ENCODE measurements at places on chromosomes 7 and 10.

GRCh38 chr10:28492116-28492920 lies 40.6 kb upstream of the WAC start:
- DNase-seq: no peak

- DNase-seq: no peak
These were observed 757 bp downstream of the RAB19 start for GRCh38 chr7:140404565-140405065.

GRCh38 chr10:21524131-21524525 lies 1.4 kb downstream of the SKIDA1 start:
- no peak for DNase-seq

DNA sequence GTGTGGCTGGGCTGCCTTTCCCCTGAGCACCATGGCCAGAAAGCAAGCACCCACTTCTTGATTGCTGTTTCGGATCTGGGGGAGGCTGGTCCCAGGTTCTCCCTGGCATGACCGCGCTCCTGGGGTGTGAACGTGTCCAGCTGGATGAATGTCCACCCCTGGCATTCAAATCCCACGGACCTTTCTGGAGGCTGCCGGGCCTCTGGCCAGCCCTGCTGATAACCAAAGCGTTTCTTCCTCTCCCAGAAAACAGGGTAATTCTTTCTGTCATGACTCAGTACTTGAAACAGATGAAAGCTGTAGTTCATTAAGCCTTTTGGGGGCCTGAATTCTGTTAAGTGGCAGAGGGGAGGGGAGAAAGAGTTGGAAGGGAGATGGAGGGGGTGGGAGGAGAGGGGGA lies 73.1 kb upstream of the SAMD8 start:
- no peak for DNase-seq

DNA sequence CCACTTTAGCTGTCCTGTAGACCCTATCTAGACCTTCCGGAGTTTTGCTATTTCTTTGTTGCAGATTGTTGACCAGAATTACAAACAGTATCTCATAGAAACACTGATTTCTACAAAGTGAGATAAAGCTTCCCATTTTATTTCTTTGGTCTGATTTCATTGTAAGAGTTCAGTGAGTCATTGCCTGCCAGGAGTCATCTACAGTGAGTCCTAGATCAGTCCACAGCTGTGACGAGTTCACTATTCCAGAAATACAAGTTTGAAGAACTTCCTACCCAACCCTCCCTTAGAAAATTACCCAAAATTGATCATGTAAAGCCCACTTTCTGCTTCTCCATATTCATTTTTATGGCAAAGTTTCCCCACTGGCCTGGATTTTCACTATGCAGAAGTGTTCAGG lies 905.5 kb downstream of the CNTNAP2 start:
- DNase-seq: no peak

DNA sequence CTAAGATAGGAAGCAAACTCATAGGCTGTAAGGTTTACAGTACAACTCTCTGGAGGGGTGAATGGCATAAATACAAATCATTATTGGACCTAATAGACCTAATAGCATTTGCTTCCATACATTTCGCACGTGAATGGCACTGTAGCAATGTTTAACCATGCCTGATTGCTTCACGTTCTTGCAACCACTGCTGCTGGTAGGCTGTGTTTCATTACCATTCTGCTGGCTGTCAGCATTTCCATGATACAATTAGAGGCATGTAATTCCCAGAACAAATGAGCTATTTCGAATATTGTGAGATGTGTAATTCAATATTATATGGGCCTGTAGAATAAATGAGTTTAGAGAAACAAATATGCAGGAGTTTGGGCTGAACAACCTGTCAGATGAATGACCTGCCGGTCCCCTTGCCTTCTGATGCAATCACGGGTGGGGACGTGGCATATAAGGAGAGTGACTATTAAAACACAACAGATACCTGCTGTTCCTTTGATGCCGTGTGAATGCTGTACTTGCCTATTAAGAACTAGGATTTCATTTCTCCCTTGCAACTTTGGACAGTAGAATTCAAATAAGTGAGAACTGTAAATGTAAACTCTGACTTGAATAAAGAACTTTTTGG lies 393.4 kb downstream of the ACTR3B start:
- DNase-seq: no peak

DNA sequence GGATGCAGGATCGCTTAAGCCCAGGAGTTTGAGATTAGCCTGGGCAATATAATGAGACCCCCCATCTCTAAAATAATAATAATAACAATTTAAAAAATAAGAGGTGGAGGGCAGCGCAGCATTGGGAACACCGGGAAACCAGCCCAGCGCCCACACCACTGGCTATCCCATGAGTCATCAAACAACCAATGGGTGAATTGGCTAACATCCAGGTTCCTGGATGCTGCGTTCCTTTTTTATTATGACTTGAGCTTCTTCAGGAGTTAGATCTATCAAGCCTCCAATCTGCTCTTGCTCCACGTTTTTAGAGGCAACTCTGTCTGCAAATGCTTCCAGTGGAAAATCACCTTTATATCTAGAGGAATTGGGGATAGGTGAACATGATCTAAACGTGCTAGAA lies 10.0 kb upstream of the LRRC4 start:
- no peak for DNase-seq

GRCh38 chr7:50368366-50368765 lies 63.9 kb downstream of the IKZF1 start:
- no peak for DNase-seq

GRCh38 chr7:2474813-2475677 lies 1.2 kb downstream of the GRIFIN start:
- no peak for DNase-seq

DNA sequence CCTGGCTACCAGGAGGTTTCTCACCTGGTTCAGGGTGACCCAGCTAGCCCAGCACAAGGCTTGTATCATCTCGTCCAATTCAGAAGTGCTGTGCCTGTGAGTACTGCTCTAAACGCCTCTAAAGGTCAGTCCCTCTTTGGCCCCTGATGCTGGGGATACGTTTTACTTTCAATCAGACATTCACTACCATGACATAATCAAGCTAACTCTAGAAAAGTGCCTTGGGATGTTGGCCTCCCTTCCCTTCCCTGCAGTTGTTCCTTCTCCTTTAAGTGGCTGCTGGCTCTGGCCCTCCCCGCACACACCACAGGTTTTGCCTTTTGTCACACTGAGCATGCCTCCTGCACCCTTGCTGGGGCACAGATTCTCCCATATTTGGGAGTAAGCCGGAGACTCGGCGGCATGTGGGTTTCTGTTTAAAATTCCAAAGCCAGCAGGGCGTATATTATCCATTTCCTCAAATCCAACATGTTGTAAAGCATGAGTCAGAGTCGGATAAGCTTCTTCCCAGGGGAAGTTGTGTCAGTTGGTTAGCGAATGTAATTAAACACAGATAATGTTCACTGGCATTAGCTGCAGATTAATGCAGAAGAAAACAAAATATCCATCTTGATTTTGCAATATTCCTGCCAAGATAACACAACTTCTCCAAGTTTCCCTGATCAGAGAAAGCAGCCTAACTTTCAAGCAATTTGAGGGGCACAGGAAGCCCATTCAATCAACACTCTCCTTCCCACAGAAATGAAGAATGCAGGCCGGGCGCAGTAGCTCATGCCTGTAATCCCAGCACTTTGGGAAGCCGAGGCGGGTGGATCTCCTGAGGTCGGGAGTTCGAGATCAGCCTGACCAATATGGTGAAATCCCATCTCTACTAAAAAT lies 31.8 kb upstream of the VCL start:
- DNase-seq: peak; percentile 99

GRCh38 chr10:4353059-4353655 lies 472.9 kb upstream of the AKR1E2 start:
- no peak for DNase-seq

DNA sequence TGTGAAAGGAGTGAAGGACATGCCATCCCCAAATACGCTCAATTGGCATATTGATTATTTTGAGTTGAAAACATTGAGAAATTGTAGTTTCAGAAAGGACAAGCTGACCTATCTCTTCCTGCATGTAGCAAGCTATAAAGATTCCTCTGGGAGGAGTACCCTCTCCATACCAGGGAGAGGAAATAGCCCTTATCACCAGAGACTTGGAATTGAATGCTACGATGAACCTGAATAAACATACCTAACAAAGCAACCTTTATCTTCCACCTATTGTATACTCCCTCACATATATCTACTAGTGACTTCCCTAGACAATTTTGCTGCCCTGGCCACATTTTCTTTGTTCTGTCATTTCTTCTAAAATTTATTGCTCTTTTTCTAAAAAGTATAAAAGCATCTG lies 150.2 kb upstream of the EEPD1 start:
- DNase-seq: no peak

DNA sequence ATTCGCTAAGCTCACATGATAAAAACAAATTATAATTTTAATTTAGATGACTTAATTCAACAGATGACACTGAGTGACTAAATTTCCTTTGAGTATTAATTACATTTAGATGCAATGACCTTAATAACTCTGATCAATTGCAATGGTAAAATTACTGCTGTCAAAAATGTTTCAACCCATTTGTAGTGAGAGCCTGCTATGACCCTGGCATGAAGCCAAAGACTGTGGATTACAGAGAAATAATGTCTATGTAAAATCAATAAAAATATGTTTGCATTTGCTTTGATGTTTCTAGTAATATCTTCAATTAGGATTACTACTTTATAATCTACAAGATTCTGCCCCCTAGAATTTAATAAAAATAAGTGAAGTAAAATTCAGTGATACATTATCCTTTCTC lies 15.6 kb downstream of the MKX start:
- DNase-seq: no peak

DNA sequence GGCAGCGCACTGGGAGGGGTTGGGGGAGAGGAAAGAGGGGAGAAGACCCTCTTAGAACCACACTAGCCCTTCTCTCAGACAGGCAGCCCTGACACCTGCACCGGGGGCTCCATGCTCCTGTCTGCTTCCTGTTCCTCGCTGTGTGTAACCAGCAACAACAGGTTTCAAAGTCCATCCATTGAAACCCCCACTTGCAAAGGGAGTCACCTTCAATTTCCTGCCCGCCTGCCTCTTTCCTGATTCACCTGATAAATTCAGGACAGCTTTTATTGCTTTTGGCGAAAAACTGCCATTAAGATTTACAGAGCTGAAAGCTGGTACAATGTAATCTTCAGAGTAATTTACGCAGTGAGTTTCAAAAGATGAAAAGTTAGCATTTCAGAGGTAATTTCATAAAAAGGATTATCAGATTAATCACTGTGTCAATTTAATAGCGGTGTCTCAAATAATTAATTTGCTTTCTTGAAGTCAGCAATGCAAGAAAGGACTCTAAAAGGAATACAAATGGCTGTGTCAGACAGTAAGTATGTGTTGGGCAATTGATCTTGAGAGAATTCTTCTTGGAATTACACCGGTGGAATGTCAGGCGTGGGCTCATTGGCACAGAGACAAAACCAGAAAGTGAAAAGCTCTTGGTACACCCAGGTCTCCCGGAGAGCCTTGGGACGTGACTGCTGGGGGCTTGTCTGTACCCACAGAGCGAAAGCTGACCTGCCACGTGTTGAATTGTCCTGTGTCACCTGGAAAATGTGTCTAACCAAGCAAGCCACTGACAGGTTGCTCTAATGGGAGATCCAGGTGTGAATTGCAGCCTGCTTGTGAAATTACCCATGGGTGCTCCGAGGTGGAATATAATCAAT lies 60.7 kb downstream of the TMEM209 start:
- peak; percentile 51 for DNase-seq

DNA sequence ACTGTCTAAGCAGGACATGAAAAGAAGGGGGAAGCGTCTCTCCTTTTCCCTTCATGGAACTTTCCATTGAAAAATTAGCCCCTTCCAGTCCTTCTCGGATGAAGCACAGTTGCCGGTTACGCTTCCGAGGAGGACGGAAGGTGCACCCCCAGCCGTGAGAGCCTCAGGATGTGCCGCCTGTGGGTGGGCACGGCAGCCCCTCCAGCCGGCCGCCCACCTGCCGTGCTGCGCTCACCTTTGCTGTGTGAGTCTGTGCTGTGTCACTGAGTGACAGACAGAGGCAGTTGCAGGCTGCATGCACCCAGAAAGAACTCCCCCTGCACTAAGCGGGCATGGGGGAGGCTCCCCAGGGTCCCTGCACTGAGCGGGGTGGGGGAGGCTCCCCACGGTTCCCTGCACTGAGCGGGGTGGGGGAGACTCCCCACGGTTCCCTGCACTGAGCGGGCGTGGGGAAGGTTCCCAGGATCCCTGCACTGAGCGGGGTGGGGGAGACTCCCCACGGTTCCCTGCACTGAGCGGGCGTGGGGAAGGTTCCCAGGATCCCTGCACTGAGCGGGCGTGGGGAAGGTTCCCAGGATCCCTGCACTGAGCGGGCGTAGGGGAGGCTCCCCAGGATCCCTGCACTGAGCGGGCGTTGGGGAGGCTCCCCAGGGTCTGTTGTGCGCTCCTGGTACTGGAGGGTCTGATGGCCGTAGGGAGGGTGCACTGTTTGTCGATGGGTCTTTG lies 74.2 kb downstream of the DNAJB6 start:
- no peak for DNase-seq

GRCh38 chr7:52944921-52945320 lies 90.5 kb upstream of the POM121L12 start:
- peak; percentile 24 for DNase-seq

DNA sequence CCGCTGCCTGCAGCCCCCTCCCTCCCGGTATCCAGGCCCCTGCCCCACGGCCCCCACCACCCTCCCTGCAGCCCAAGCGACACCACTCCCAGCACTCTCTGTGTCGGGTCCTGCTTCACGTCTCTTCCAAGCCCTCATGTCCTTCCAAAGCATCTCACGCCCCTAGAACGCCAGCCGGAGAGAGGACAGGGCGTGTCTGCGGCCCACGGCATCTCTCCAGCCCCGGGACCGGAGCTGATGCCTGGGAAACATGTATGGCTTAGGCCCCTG lies 51.1 kb upstream of the PDGFA start:
- no peak for DNase-seq

GRCh38 chr10:62381385-62382102 lies 7.4 kb downstream of the ZNF365 start:
- DNase-seq: no peak

- no peak for DNase-seq
These were observed 122.6 kb downstream of the DKK1 start for GRCh38 chr10:52436664-52437063.

DNA sequence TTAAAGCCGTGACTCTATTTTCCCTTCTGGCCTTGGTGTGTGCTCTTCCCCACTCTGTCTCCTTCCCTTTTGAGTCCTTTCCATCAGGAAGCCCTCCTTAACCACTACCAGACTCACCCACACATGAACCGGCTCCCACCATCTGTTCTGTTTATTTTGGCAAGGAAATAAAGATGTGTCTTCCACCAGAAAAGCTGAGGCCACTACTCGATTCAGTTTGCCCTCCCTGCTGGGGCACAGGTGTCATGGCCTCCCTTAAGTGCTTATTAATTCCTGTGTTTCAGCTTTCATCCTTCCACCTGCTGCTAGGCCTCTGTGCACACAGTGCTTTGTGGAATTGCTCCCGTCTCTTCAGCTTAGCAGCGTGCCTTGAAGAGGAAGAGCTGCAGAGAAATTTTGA lies 16.7 kb downstream of the POR start:
- DNase-seq: no peak

All from BJ (cell line).